Colonic mucosa (tissue), 4 donors: ENCODE measurements at places on chromosomes 7 and 10.

GRCh38 chr10:11082526-11082925 is 64.9 kb downstream of the CELF2 start:
- no peak for DNase-seq

- no peak for DNase-seq
Measured at GRCh38 chr7:44212018-44212417, 11.2 kb downstream of the YKT6 start.

GRCh38 chr7:170551-171363 is 21.6 kb upstream of the FAM20C start:
- peak; percentile 16 for DNase-seq

- DNase-seq: no peak
Measured at GRCh38 chr10:119479532-119479931, 63.0 kb downstream of the RGS10 start.

DNA sequence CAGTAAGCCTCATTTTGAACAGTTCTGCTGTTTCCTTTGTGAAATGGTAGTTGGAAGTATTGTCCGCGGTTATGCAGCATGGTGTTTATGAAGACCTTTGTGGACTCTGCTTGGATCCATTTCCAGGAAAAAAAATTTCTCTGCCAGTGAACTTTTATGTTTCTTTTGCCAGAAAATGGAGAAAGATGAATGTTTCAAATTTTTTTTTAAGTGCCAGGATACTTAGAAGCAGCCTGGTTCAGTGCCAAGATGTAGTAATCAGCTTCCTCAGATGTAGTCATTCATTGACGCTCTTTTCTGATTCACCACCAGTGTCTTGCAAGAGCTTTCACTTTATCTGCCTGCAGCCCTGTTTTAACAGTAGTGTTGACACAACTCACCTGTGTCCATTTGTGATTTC is 258.2 kb downstream of the SDK1 start:
- no peak for DNase-seq

- no peak for DNase-seq
Measured at GRCh38 chr10:99224766-99225165, 10.9 kb downstream of the HPSE2 start.

GRCh38 chr7:117218700-117219099 is 104.2 kb downstream of the WNT2 start:
- DNase-seq: no peak

- DNase-seq: no peak
Measured at GRCh38 chr7:55130395-55131141, 111.8 kb downstream of the EGFR start.

DNA sequence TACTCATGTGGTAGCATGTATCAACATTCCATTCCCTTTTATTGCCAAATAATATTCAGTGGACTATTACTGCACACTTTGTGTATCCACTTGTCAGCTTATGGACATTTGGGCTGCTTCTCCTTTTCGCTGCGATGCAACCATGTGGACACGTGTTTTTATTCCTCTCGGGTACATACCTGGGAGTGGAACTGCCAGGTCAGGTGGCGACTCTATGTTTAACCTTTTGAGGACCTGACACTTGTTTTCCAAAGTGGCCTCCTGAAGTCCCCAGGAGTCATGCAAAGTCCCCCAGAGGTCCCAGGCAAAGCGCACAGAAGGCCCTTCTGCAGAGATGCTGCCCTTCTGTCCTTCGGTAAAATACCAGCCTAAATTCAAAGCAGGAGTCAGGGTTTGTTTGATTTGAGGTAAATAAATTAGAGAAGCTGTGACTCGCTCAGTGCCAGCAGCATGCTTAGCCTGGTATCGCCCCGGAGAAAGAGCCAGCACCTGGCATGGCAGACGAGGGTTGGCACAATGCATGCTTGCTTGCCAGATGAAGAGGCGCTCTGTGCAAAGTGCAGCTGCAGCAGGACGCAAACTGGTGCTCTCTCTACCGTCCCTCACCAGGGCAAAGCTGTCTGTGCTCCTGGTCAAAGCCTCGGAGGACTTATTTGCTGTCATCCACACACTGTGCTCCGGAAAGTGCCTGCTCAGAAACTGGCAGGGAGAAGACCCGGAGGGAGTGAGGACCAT is 37.8 kb downstream of the HIPK2 start:
- DNase-seq: peak; percentile 38

GRCh38 chr7:105862276-105862675 is 14.1 kb downstream of the ATXN7L1 start:
- no peak for DNase-seq

GRCh38 chr7:127541548-127541947 is 43.8 kb downstream of the GCC1 start:
- DNase-seq: no peak

- DNase-seq: no peak
Measured at GRCh38 chr10:69409968-69410367, 6.8 kb downstream of the TACR2 start.

DNA sequence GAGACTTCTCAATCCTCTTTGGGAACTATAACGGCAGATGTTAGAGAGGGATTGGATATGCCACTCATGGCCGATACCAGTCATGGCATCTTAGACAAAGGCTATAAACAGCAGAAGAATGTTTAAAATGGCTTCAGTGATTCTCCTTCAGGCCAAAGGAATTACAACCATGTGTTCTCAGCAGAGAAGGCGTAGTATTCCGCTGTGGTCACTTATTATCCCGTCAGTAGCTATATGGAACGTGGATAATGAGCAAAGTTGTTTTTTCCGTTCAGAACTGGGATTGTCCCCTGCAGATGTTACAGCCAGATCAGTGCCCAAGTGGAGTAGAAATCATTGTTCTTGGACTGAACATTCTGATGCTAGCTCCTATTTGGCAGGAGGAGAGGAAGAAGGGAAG is 43.1 kb downstream of the TEX36 start:
- no peak for DNase-seq

GRCh38 chr10:133356549-133357284 is 1.1 kb downstream of the FUOM start:
- no peak for DNase-seq

DNA sequence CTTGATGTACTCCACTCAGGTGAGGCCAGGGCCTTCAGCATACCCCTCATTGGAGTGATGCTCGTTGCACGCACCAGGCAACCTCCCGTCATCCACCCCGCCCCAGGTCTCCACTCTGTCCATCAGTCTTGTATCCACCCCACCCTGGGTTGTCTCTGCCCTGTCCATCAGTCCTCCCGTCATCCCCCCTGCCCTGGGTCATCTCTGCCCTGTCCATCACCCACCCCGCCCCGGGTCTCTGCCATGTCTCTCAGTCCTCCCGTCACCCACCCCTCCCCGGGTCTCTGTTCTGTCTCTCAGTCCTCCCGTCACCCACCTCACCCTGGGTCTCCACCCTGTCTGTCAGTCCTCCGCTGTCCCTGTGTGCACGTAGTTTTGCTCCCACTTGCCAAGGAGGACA is 59.9 kb downstream of the WDR37 start:
- no peak for DNase-seq

- DNase-seq: no peak
Measured at GRCh38 chr10:105763611-105764010, 1122.5 kb downstream of the SORCS3 start.

GRCh38 chr7:43537765-43538403 is 45.0 kb upstream of the STK17A start:
- DNase-seq: no peak

GRCh38 chr7:106793015-106793975 is 71.8 kb upstream of the PIK3CG start:
- no peak for DNase-seq

DNA sequence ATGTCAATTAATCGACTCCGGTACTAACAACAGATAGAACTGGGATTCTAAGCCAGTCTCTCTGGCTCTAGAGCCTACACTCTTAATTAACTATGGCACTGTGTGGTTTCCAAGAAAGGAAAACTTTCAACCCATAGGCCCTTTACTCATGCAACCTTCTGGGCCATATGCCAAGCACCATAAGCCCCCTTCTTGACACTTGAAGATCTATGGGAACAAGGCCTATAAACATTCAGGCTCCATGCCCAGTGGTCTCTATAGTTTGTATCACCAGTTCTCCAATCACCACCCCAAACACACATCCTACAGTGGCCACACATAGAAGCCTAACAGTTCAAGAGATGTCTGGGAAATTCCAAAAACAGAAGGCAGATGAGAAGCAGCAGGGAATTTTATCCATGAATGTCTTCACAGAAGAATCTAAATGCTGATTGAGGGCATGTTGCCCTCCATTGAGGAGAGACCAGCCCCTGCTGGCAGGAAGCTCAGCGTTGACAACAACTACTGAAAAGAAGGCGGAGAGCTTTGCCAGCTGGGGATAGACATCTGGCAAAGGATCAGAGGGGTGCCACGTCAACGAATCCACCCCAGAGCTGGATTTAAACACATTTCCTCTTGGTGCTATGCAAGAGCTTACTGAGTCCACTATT is 64.4 kb downstream of the GRM3 start:
- DNase-seq: no peak

- DNase-seq: no peak
Measured at GRCh38 chr7:143352531-143353002, 9.9 kb downstream of the FAM131B start.

DNA sequence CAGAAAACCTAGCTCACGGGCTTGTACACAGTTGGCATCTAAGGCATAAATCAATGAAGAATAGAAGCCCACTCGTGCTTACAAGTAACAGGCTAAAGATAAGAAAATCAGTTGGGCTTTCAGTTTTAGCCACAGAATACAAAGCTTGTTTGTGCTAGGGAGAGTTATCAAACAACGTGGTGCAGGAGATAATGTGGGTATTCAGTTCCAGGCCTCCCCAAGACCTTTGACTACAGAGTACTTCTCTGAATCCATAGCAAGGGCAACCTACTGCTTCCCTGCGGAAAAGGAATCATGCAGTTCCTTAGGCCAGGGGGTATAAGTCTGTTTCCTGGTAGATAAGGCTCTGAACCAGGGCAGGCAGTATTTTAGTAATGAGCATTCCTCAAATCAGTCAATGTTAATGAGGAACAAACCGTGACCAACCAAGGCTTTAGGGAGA is 219.5 kb upstream of the CSTF2T start:
- no peak for DNase-seq

GRCh38 chr7:140058517-140058916 is 4.2 kb downstream of the PARP12 start:
- DNase-seq: no peak

DNA sequence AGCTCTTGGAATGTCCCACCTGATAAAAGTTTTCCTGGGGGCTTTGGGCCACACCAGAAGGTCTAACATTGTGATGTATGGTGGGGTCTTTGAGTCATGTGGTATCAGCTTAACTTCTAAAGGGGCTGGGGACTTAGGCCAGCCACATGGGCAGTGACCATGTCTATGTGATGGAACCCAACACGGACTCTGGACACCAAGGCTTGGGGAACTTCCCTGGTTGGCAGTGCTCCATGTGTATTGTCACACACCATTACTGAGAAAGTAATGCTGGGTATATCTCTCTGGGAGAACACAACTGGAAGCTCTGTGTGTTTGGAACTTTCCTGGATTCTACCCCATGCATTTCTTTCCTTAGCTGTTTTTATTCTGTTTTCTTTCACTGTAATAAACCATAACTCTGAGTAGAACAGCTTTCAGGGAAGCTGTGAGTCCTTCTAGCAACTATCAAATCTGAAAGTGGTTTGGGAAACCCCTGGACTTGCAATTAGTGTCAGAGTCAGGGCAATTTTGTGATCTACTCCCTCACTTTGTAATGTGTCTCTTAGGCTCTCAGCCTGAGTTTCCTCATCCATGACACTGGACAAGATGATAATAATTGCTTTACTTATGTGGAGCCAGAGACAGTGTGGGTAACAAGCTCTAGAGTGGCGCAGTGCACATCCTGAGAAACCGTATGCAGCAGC is 28.4 kb upstream of the AGK start:
- no peak for DNase-seq

GRCh38 chr7:32062150-32062549 is 8.1 kb downstream of the PDE1C start:
- peak; percentile 63 for DNase-seq

- DNase-seq: no peak
Measured at GRCh38 chr7:41033500-41033899, 669.4 kb downstream of the INHBA start.

GRCh38 chr10:32516567-32517495 is 70.9 kb downstream of the CCDC7 start:
- no peak for DNase-seq

DNA sequence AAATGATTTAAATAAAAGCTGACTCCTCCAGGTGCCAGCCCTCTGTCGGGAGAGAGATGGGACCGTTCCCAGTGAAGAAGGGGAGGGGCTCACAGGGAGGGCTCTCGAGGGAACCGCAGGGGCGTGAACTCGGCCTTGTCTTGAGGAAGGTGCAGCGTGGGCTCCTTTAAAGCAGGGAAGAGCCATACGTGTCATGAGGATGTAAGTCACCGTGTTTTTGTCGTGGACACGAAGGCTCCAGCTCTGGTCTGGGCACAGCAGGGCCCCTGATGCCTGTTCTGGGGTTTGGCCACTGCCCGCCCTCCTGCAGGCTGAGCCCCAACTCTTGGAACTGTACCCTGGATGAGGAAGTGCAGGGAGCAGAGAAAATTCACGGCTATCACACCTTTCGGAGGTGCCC is 45.0 kb downstream of the JAKMIP3 start:
- DNase-seq: peak; percentile 3

DNA sequence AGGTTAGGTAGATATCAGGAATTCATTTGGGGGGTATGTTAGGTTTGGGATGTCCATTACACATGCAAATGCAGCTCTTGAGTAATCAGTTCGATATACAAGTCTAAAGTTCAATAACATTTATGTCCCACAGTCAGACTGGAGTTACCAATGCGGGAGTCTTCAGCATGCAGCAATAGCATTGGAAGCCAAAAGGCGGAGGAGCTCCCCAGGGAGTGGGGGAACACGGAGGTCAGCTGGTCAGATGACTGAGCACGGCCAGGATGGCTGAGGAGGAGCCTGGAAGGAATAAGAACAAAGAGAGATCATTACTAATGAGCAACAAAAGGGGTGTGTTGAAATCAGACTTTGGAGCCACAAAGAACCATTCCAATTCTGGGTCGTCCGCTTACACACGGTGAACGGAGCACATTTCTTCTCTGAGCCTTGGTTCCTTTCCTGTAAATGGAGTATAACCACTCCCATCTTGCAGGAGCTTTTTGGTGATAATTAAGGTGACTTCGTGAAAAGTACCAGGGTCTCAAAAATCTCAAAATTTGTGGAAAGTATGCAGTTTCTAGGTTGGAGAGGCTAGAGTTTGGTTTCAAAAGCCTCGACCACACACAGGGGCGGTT is 478 bp upstream of the ZNF22 start:
- DNase-seq: peak; percentile 55

- no peak for DNase-seq
Measured at GRCh38 chr10:101545898-101546297, 42.2 kb downstream of the POLL start.

DNA sequence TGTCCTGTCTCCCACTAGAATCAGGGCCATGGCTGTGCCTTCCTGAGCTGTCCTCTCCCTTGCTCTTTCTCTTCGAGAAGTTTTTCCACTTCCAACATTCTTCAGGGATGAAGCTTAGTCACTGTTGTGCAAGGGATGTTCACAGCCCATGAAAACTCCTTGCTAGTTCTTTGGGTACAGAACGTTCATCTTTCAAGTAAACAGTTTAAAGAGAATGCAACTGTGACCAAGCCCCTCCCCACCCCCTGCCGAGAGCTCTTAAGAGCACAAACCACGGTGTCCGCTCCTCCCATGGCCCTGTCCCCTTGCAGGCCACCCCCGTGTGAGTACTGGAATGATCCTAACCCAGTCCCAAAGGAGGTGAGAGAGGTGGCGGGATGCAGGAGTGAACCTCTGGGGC is 161.1 kb upstream of the RHEB start:
- DNase-seq: no peak
